ENCODE measurements at places on chromosomes 6 and 20.

DNA sequence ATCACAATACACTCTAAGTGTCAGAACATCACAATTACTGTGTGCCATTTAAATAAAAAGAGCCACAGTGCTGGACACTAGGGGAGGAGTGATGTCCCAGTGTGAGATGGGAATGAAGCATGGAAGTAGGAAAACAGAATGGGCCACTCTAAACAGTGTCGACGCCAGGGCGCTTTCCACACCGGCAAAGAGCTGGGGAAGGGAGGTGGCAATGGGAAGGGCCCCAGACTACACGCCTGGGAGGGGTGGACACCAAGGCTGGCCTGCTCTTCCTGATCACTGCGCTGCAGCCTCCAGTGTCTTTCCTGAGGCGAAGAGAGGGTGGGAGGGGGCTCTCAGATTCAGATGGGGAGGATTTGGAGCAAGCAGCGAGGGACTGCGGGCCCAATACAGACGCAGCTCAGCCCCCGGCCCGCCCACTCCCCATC lies 75.9 kb downstream of the ERMARD start:
- no peak for DNase-seq

- peak; percentile 61 for DNase-seq
These were observed 27.9 kb downstream of the PPARD start for GRCh38 chr6:35370124-35370741.

DNA sequence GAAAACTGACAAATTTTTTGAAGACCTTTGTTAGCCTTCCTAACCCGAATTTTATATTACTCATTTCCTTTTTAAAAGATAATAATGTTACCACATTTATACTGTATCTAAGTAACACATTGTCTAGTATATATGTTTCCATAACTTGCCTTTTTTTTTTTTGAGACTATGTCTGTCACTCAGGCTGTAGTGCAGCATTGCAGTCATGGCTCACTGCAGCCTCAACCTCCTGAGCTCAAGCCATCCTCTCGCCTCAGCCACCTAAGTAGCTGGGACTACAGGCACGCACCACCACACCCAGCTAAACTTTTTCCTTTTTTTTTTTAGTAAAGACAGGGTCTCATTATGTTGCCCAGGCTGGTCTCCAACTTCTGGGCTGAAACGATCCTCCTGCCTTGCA lies 18.6 kb downstream of the ZNFX1 start:
- DNase-seq = no peak

DNA sequence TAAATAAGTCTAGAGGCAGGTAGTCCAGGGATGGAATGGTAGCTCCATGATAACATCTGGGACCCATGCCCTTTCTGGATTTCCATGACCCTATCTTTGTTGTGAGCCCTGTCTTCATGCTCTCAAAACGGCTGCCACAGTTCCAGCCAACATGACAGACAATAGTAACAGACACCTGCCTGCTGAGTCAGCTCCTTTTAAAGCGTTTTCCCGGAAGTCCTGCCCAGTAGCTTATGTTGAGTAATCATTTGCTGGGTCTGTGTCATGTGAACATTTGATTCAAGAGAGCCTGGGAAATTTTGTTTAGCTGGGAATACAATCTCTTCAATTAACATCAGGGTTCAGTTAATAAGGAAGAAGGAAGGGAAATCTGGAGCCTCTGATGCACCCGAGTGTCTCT lies 262.2 kb upstream of the SULF2 start:
- DNase-seq = no peak

DNA sequence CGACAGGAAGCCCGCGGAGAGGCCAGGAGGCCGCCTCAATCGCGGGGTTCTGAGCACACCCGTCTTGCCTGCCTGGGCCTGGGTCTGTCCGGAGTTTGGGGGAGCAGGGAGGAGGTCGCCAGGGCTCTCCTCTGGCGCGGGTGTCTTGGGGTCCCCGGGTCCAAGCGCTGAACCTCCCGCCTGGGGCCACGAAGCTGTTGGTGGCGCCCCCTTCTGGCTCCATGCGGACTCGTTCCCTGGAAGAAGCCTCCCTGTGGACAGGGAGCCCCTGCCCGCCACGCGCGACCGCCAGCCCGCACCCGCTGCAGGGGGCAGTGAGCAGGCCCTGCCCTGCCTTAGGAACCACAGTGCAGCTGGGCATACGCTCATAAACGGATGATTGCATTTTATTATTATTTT lies 44.7 kb downstream of the MCUR1 start:
- no peak for DNase-seq

DNA sequence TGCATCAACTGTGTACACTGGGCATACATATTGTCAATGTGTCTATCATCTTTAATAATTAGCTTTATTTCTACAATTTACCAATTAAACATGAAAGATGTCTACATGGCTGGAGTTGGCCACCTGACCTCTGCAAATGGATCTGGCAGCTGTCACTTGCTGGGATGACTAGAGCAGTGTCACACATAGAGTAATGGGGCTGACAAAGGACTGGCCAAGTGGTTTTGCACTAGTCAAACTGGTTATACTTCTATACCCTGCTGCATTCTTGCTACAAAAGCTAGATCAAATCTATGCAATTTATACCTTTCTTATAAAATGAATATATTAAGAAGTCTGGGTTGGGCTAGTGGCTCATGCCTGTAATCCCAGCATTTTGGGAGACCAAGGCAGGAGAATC lies 99.3 kb downstream of the SESN1 start:
- DNase-seq = peak; percentile 28

All from Calu3 (cell line).